Cerebellum (tissue), 4 donors: ENCODE measurements at places on chromosomes 11 and 22. TPM values are rescaled to one million over a fixed set of nuclear protein-coding genes. Genes with fewer than 3 reads are reported as not detected.

DNA sequence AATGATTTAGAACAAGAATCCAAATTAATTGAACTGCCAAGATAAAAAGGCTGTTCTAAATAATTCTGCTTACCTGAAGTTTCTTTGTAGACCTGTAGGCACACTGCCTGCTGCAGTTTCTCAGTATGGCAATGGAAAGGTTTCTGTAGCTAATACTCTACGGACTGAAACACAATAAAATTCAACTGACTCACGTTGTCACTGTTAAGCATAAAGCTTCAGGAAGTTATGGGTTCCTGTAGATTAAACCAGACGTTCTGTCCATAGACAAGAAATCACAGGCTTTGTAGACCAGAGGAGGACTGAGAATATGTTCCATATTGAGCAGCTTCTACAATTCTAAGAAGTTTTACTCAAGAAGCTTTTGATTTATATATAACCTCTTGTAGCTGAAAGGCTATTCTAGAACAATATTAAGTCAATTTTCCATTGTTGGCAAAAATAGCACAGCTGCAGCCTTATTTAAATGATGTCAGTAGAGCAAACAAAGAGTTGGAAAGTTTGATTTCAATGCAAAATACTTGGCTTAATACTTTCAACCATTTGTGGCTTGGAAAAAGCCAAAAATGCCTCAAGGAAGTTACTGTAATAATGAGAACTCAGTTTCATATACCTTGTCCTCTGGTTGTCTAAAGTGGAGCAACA lies at the start of gene GLYATL2:
TSS of gene GLYATL2 (minus strand) at position 344 of the 645 bp plus-strand sequence. CDS start 5,092 bp downstream, outside the sequence.
- no peak for DNase-seq

DNA sequence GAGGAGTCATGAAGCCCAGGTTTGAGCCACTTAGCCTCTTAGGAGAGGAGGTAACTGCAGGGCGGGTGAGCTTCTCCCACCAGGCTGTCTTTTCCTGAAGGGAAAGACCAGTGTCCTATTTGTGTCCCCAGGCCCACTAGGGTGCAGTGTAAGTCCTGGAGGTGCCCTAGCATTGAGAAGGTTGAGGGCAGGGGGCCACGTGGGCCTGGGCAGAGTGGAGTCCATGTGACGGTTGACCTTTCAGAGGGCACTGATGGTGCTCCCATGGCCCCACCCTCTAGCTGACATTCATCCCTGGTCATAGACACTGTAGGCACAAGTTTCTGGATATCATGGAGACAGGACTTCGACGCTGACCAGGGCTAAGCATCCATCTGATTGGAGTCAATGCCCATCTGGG lies 44.1 kb upstream of the TP53I11 start:
- no peak for DNase-seq

DNA sequence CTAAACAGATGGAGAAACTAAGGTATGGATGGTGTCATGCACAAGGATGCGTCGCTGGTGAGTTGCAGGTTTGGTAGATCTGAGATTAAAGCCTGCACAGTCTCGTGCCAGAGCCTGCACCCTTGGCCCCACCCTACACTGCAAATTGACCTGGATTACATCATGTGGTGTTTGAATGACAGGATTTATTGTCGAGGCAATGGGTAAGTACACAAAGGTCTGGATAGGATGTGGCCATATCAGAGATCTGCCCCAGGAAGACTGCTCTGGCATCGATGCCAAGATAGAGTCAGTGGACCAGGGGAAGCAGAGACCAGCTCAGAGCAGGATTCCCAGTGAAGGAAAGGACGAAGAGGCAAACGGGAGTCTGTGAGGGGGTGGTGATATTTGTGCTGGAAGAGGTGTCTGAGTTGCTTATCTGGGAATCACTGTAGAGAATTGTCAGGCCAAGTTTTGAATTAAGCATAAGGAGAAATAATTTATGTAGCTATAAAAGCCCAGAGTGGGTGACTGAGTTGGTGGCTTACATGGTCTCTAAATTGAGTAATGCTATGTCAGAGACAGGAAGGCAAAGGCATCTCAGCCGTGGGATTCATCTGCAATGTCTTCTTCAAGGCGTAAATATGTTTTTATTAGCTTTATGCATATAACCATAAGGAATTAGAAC lies 499.6 kb upstream of the B3GAT1 start:
- no peak for DNase-seq

GRCh38 chr11:65857500-65857852 lies 504 bp downstream of the CFL1 start:
- peak; percentile 68 for DNase-seq

GRCh38 chr11:4903484-4903883 lies at the start of gene OR51A7:
Gene OR51A7, plus strand, starts transcription at chr11:4903783. Its CDS starts 3,587 bp downstream, at chr11:4907370.
- no peak for DNase-seq

DNA sequence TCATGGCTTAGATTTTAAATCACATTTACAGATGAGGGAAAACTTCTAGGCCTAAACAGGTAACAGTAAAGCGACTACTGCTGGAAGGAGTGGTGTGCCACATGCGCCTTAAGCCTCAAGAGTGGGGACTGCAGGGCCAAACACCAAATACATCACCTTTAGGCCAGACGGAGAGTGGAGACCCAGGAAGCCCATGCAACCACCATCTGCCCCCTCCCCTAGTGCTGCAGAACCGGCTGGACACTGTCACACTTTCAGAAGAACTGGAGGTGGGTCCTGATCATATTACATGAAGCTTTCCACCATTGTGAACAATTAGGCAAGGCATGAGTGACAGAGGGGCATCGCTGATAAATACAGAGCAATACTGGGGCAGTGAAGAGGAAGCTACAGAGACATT lies 28.9 kb downstream of the SLC25A18 start:
- DNase-seq = no peak

- no peak for DNase-seq
These were observed 454 bp upstream of the OTUB1 start for GRCh38 chr11:63985812-63986155.

DNA sequence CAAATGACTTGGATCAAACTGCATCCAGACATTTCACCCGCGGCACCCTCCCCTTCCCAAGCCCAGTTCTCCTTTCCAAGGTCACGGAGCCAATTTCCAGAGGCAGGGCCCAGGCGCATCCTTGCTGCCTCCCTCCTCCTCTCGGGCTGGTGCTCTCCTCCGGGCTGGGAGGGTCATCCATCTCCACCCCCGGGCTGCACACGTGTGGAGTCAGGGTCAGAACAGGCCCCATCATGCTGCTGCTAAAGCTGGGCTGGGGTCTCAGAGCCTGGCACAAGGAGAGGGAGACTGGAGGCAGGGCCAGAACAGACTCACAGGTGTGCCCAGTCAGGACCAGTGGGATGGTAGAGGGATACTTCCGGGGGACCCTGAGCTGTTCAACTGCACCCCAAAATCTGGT lies 14.0 kb downstream of the RSPH14 start:
- DNase-seq = no peak

DNA sequence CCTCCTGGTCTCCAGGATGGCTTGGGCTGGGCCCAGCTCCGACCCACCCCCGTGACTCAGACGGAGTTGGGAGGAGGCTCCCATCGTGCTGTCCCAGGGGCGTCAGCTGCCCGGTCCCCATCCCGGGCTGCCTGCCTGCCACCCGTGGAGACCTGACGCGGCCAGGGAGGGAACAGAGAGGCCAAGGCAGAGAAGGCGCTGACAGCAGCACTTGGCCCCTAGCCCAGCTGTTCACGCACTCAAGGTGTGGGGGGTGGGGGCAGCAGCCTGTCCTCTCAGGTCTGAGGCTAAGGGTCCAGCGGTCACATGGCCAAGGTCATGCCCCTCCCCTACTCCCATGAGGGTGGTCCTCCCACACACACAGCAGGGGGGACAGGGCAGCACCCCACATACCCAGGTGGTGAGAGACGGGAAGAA lies 48.6 kb downstream of the ELFN2 start:
- no peak for DNase-seq

The OR8G5 gene
- not detected for total RNA-seq

The POTEH gene
- not detected for total RNA-seq

The MMP27 gene
- total RNA-seq = not detected
